ENCODE measurements at places on chromosomes 16 and 17.

DNA sequence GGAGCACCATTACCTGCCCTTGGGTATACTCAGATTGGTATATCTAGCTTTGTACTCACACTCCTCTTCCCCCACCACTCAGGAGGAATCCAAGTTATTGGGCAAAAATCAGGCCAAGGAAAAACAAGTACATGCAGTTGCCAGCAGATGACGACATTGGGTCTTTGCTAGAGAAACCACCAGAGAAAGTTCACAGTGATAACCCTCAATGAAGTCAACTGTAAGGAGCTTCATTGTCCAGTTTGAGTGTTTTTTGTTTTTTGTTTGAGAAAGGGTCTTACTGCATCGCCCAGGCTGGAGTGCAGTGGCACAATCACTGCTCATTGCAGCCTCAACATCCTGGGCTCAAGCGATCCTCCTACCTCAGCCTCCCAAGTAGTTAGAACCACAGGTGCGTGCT lies 34.6 kb upstream of the TOX3 start:
- DNase-seq, result no peak

- no peak for DNase-seq
Observed at GRCh38 chr17:11240841-11241610, at the start of gene SHISA6. Gene SHISA6 (plus strand): TSS chr17:11241213.

DNA sequence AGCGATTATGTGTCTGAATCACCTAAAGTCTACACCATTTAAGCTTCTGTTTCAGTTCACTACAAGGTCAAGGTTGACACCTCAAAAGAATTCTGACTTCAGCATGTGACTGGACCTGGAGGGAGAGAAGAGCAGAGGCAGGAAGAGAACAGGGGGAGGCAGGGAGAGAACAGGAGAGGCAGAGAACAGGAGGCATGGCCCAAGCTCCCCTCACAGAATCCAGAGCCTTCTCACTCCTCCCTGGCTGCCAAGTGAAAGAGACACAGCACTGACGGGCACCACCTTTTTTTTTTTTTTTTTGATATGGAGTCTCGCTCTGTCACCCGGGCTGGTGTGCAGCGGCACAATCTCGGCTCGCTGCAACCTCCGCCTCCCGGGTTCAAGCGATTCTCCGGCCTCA lies 11.4 kb downstream of the GGA2 start:
- DNase-seq, result no peak

DNA sequence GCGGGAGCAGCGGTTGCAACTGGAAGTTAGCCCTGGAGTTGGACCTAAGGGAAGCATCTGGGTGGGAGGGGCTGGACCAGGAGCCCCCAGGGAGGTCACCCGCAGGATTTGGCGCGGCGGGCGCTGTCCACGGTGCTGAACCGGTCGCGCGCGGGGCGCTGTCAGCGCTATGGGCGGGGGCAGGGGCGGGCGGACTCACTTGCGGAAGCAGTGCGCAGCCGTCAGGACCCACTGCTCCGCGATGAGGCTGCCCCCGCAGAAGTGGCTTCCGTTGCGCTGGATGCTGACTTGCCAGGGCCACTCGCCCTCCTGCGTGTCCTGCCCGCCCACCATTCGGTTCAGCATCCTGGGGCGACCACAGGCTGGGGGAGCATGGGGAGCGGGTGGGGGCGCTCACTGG lies 4.5 kb downstream of the PRSS27 start:
- peak; percentile 40 for DNase-seq

GRCh38 chr16:27311448-27311830 lies 2.3 kb upstream of the IL4R start:
- peak; percentile 32 for DNase-seq

DNA sequence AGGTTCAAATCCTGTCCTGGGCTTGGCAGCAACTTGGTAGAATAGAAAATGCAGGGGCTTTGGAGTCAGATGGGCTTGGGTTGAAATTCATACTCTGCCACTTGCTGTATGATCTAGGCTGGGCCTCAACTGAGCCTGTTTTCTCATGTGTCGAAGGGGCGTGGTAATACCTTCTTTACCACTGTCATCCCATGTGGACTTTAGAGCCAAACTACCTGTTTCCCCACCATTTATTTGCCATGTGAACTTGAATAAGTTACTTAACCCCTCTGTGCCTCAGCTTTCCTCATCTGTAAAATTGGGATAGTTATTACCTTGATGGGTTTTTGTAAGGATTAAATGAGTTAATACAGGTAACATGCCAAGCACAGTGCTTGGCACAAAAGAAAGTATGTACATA lies 106.0 kb downstream of the COPRS start:
- DNase-seq, result no peak

- DNase-seq, result no peak
Observed at GRCh38 chr17:67272312-67273047, 27.5 kb upstream of the HELZ start.

DNA sequence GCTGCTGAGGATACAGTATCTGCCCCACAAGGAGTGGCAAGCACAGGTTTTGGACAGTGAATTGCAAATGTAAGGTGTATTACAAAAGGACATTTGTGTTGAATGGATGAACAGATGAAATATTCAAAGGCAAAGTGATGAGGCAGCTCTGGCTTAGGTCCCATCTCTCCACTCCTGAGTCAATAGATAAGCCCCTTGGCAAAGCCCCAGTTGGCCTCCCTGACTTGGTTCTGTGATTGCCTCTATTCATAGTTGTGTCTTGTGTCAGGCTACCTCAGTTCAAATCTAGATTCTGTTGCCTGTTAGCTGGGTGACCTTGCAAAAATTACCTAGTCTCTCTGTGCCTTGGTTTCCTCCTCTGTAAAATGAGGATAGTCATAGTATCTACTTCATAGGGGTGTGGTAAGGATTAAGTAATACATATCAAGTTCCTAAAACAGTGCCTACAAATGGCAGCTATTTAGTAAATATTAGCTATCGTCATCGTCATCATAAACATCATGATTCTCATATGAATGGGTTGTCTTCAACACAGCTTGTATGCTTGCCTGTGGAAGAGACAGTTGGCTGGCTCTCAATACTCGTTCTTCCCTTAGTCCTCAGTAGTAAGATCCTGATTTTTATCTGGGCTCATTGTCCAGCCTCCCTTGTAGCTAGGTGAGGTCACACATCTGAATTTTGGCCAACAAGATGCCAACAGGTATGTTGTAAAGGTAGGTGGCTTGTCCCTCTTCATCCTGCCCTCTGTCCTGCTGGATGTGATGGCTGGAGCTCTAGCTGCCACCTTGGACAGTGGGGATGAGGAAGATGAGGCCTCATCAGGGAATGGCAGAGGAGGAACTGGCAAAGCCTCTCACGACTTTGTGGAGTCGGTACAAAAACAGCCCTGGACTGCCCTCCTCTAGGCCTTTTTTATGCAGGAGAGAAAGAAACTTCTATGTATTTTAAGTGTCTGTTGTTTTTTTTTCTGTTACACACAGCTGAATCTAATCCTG lies 2.1 kb upstream of the MFAP4 start:
- DNase-seq, result peak; percentile 19
